ENCODE measurements at places on chromosomes 7 and 10. TPM values are rescaled to one million over a fixed set of nuclear protein-coding genes. Genes with fewer than 3 reads are reported as not detected.

- H3K4me3 ChIP-seq = no peak overlapping the region
- H3K36me3 ChIP-seq = peaks cover 41% of the 10 kb centered on the region
- peaks cover 81% of the 10 kb centered on the region for H3K4me1 ChIP-seq
- peak overlapping the region; percentile 54 for H3K27ac ChIP-seq
Observed at GRCh38 chr7:50317221-50317678, 12.7 kb downstream of the IKZF1 start.

DNA sequence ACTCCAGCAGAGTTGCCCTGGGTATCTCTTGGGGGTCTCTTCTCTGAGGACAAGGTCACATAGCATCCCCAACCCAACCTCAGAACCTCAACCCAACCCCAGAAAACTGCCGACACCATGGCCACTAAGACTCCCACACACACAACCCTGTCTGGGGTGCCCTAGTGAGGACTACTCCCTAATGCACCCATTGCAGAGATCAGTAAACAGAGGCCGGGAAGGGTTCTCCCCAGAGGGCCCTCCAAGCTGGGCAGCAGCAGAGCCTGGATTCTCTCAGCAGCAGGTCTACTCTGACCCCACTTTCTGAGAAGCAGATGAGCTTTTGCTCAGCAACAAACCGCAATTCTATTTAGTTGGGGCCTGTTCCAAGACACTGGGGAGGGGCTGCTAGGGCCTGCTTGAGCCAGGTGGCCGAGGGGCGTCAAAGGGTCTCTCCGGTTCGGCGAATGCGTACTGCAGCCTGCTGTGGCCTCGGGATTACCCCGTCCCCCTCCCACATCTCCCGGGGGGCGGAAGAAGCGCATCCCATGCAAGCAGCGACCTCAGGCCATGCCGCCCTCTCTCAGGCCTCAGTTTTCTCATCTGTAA is 828 bp downstream of the OGDHL start:
- DNase-seq = no peak
- H3K36me3 ChIP-seq = no peaks in the 10 kb centered on the region
- no peak overlapping the region for H3K4me3 ChIP-seq
- no peak overlapping the region for H3K27ac ChIP-seq

GRCh38 chr7:1018334-1018695 is 26.0 kb upstream of the GPR146 start:
- no peak overlapping the region for H3K4me3 ChIP-seq
- no peaks in the 10 kb centered on the region for H3K36me3 ChIP-seq
- no peak overlapping the region for H3K27ac ChIP-seq
- H3K4me1 ChIP-seq = peaks cover 36% of the 10 kb centered on the region
- DNase-seq = no peak

DNA sequence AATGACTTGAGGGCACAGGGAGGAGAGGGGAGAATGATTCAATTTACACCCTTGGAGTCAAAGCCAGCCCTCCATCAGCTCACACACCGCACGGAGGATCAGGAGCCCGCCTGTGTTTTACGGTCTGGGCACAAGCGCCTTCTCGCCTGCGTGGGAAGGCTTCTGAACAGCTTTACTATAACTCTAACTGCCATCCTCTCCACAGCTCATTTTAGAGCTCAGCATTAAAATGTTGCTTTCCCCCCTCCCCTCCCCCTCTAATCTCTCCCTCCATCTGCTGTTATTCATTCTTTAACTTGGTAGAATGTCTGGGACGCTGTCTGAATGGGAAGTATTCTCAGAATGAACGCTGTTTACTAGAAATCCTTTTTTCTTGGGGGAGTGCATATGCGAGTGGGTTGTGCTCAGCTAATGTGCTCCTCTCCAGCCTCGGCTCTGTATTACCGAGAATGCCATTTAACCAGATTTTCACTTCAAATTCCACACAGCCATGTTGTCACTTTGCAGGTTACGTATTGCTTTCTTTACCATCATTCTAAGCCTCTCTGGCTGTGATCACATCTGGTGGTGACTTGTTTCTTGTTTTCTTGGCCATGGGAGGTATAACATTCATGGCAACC is 140.1 kb downstream of the GFRA1 start:
- H3K27me3 ChIP-seq = no peaks in the 10 kb centered on the region
- H3K4me1 ChIP-seq = no peaks in the 10 kb centered on the region
- no peak overlapping the region for H3K4me3 ChIP-seq
- H3K27ac ChIP-seq = no peak overlapping the region

GRCh38 chr7:150407588-150408392 is 28.7 kb downstream of the ZNF775 start:
- H3K27me3 ChIP-seq = no peaks in the 10 kb centered on the region
- no peak overlapping the region for H3K4me3 ChIP-seq
- H3K36me3 ChIP-seq = peaks cover 37% of the 10 kb centered on the region
- H3K4me1 ChIP-seq = peaks cover 49% of the 10 kb centered on the region
- DNase-seq = peak; percentile 68
- H3K27ac ChIP-seq = peak overlapping the region; percentile 97

DNA sequence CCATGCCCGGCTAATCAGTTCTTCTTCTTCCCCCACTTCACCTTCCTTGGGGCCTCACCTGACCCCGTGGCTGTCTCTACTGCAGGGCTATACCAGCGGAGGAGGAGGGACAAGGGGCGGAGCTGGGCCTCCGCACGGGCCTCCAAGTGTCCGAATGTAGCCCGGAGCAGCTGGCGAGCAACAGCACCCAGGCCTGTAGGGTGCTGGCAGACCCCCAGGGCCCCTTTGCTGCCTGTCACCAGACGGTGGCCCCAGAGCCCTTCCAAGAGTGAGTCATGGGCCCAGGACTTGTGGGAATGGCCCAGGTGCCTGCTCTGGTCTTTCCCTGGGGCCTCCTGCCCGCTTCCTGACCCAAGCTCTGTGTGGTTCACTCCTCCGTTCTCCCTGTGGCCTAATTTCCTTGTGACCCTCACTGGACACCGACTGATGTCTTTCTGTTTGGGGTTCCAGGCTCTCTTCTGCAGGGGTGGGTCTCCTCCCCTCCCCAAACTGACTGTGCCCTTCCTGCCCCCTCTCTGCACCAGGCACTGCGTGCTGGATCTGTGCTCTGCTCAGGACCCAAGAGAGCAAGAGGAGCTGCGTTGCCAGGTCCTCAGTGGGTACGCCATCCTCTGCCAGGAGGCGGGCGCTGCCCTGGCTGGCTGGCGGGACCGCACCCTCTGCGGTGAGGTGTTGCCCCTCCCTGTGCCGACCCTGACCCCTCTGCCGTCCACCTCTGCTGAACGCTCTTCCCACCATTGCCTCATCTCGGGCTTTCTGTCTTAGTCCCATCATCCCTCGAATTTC is 35.2 kb downstream of the EPHB4 start:
- DNase-seq = no peak
- no peaks in the 10 kb centered on the region for H3K4me1 ChIP-seq
- H3K36me3 ChIP-seq = no peaks in the 10 kb centered on the region

- no peak overlapping the region for H3K27ac ChIP-seq
- no peak for DNase-seq
- no peak overlapping the region for H3K4me3 ChIP-seq
- H3K27me3 ChIP-seq = no peaks in the 10 kb centered on the region
Observed at GRCh38 chr10:80266513-80266863, 23.0 kb downstream of the MAT1A start.

GRCh38 chr7:46385662-46386309 is 464.7 kb upstream of the IGFBP3 start:
- H3K27me3 ChIP-seq = no peaks in the 10 kb centered on the region
- no peak overlapping the region for H3K27ac ChIP-seq
- H3K4me3 ChIP-seq = no peak overlapping the region
- no peak for DNase-seq
- no peaks in the 10 kb centered on the region for H3K36me3 ChIP-seq

Gene UCMA
- total RNA-seq = not detected

Gene NRCAM
- total RNA-seq = 4.6 TPM

Gene CALML5
- total RNA-seq = not detected

Measured in B cell (primary cell).